Activated CD8-positive, alpha-beta T cell treated with anti-CD3 and anti-CD28 coated beads for 36 hours (primary cell): ENCODE measurements at places on chromosomes 5 and 9.
A peak's percentile ranks its signal among the peaks of the same experiment; 100 is the strongest.

- no peak for DNase-seq
These were observed 7.5 kb upstream of the DOLPP1 start for GRCh38 chr9:129073404-129073803.

DNA sequence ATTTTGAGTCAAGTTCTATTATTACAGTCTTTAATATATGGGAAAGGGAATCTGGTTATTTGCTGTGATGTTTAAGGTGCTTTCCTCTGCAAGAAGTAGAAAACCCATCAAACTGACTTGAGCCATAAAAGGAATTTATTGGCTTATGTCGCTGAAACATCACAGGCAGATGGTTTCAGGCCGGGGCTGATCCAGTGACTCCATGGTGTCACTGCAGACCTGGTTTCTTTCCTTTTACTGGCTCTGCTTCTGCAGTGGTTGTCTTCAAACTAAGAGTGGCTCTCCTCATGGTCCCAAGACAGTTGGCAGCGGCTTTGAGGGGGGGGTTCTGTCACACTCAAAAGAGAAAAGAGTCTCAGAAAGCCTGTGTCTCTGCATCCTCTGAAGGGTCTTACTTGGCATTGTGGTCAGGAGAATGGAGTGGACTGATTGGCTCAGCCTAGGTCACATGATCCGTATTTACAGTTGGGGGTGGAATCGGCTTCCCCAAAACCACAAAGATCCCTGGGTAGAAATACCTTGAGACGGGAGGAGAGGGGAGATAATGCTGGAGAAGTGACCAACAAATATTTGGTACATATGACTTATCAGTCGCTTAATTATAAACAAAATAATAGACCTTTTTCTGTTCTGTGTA lies 106.3 kb downstream of the DAPK1 start:
- DNase-seq, result no peak

DNA sequence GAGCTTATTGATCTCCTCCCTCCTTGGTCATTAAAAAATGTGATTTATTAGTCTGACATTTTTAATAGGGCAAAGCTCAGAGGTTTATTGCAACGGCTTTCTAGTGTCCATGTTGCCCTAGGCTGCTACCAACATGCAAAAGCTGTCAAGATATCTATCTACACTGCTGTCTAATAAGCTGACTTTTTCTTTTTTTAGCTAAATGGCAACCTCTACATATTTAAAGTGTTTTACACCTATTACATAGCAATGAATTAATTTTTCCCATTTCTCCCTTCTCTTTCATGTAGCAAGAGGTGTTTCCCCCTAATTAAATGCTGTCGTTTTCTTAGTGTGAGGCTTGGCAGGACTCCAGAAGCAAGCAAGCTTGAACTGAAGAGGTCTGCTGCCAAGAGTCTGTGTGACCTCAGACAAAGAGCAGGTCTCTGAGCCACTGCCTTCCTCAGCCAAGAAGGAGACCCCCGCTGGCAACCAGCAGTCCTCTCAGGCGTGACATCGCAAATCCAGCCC lies 79.4 kb downstream of the GAS1 start:
- no peak for DNase-seq

DNA sequence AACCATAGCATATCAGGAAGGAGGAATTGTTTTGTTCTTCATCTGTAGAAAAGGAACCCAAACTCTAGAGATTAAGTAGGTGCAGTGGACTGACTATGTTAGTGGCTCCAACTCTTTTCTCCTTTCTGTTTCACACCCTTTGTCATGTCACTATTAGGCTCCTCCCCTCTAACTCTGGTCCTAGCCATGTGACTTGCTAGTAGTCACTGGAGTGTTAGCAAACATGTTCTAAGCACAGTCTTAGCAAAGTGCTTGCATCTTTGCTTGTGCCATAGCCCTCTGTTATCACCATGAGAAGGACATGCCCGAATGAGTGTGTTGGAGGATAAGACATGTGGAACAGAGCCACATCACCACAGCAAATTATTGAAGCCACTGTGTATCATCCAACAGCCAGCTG lies 55.4 kb upstream of the PPP3R2 start:
- DNase-seq, result no peak

- no peak for DNase-seq
These were observed 181.2 kb downstream of the PIK3R1 start for GRCh38 chr5:68396722-68397121.

DNA sequence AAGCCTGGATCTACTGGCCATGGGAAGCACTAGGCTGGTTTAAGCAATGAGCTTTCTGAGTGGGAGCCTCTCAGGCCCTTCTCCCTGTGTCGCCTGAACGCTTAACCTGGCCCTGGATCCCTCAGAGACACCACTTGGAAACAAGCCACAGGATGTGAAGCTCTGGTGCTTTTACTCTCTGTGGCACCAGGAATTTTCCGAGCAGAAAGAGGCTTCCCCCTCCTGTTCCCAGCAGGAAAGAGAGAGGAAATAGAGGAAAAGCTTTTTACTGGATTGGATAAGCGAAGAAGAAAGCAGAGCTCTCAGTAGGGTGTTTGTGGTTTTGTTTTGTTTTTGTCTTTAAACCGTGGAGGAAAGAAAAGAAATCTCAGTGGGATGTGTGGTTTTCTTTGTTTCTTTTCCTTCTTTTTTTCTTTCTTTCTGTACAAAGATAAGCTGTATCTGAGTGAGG lies 34.5 kb downstream of the COL15A1 start:
- no peak for DNase-seq

GRCh38 chr5:102539996-102540728 lies 41.4 kb upstream of the SLCO6A1 start:
- no peak for DNase-seq

DNA sequence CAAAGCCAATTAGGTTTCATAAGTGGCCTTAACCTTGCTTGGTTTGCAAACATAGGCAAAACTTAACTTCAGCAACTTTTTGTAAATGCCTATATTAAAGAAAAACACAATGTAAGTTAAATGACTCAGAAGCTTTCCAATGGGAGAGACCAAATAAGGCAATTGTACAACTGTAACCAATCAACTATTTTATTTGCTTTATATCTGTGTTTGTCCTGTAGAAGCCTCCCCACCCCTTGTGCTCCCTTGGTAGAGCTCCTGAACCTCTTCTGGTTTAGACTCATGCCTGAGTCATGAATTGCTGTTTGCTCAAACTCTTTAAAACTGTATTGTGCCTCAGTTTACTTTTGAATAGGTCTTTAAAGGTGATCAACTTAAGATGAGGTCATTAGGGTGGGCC lies 3.0 kb upstream of the C1QTNF3 start:
- DNase-seq, result no peak

DNA sequence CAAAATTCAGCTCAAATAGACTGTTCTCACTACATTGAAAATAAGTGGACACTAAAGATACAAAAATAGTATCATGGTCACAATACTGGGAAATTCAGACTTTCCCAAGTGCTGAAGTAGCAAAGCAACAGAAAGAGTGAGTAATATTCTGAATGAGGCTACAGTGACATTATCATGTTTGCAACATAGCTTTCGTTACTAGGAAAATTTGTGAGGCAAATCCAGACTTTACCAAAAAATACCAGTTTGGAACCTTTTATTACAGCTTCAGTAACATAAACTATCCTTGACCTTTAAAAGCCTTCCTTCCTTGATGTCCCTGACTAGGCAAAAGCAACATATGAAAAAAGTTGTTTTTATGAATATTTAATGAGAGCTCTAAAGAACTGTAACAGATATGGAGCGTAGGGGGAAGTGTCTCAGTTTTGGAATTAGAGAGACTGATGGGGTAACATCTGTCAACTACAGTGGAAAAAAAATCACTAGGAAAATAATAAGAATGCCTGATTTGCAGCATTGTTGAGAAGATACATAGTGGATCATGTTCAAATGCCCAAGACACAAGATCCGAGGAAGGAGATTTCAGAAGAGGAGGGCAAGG lies 312.9 kb downstream of the ADGRV1 start:
- no peak for DNase-seq

DNA sequence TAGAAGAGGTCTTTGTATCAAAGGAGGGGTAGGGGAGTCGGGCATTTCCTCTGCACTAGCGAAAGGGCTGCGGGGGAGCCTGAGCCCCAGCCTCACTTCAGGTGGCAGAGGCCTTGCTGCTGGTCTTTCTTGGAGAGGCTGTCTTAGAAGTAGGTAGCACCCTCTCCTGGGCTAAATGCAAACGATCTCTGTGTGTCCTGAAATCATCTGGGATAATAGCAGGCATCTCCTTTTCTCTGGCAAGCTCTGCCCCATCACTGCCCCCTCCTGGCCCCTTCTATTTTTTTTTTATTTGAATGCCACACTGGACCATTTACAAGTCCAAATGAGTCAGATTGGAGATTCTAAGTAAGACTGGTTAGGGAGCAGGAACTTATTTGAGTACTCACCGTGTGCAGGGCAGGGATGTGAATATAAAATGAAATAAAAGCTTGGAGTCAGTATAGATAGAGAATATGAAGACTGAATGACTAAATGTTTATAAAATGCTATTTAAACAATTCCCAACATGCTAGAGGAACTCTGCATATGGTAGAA lies 137.1 kb downstream of the FGF1 start:
- DNase-seq, result peak; percentile 47

DNA sequence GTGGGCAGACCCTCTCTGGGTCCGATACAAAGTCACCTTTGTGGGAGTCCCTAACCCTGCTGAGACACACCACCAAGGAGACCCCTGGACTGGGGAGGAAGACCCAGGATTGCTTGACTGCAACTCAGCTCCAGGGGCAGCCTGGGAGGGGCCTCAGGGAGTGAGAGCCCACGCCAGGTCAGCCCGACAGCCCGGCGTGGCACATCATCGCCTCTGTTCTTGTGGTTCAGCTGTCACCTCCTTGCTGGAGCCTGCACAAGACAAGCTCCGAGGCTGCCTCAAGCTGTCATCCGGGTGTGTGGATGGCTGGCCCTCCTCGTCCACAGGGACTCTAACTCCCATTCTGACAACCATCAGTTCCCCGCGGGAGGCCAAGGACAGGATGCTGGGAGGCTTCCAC lies 133.6 kb downstream of the ZNF354C start:
- DNase-seq, result no peak

DNA sequence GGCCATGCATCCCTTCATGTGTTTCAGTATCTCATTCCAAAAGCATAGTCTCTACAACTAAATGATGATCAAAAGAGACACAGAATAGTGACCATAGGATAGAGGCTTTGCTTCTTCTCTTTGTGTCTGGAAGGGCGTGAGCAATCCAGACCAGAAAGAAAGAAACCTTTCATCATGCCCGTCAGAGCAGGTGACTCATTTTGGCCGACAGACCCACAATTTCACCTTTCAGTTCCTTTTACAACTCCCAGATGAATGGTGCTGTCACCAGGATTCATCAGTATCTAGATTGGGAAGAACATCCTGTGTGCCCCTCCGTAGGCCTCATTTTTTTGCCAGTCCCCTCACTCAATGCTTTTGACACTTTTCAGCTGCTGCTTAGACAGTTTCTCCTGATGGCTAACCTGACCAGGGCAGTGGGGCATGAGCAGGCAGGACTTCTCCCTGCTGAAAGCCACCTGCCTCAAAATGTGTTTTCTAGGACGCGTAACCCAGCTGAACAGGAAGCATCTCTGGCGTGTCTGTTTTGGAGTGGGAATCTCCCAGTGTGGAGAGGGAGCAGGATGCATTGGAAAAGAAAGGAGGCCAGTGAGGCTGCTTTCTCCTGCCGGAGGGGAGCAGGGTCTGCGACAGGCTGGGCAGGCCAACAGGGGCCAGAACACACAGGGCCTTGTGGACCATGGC lies 21.2 kb downstream of the ABLIM3 start:
- no peak for DNase-seq

- no peak for DNase-seq
These were observed 701 bp upstream of the LMX1B start for GRCh38 chr9:126612813-126613641.

DNA sequence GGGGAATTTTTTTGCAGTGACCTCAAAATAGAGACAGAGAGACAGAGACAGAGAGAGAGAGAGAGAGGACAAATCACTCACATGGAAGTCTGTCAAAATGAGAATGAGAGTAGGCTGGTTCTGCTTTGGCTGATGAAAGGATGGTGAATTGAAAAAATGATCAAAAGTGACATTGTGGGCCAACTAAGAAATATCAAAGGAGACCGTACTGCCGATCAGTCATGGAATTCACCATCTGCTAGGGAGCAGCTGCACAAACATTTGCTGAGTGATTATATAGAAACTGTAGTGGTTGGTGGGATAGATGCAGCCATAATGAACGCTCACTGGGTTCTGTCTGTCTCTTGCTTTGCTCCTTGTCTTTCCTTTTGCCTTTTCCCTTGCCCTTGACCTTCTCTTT lies 476.6 kb upstream of the SGCD start:
- DNase-seq, result no peak

GRCh38 chr5:72936893-72937292 lies 18.9 kb upstream of the FCHO2 start:
- no peak for DNase-seq

DNA sequence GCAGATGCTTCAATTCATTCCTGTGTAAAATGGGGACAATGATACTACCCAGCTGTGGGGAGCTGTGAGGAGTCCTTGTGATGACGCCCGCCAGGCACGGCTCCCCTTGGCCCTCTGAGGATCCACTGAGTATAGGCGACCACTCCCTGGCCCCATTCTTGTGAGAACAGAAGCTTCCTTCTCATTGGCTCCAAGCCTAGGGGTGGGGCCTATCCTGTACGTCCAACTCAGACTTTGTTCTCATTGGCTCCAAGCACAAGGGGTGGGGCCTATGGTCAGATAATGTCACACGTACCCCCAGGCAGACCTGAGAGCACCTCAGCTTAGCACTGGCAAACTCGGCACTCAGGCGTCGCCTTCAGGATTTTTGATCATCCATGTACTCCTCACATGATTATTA lies 232.9 kb upstream of the MVB12B start:
- DNase-seq, result no peak

GRCh38 chr5:107567901-107568671 lies 102.7 kb downstream of the EFNA5 start:
- DNase-seq, result no peak

DNA sequence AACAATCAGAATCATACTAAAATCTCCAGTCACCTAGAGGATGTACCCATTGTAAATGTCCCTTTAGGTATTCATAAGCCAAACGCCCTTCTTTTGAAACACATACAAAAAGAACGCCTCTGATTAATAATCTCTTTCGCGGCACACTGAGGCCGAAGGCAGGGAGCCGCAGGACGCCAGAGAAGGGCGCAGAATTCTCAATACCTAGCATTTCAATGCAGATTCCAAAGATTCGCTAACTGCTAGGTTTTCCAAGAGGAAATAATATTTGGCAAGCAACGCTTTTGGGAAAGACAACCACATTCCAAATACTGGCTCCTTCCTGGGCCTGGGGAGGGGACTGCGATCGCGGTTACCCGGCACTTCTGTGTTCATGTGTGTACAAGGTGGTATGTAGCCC lies 203.3 kb downstream of the MEF2C start:
- no peak for DNase-seq

GRCh38 chr5:132050661-132051552 lies 9.5 kb upstream of the IL3 start:
- no peak for DNase-seq
